ENCODE measurements at places on chromosomes 5 and 9.

GRCh38 chr5:135691044-135691443 is 112.3 kb upstream of the CXCL14 start:
- DNase-seq: no peak

DNA sequence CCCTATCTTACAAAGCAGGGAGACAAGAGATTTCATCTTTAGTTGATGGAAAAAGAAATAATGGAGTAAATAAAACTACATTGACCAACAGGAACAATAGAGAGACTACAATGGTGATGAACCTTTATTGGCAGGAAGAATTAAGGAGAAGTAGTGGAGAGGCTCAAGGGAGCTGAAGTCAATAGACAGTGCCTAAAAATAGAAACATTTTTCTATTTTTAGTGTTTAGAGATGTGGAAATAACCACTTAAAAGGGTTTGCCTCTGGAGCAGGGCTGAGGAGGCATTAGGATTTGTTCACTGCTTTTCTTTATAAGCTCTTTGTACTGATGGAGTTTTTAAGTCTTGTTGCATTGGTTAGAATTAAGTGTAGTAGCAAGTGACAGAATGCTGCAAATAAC is 98.4 kb upstream of the ERCC6L2 start:
- no peak for DNase-seq

- no peak for DNase-seq
Measured at GRCh38 chr9:129172816-129173215, 5.2 kb downstream of the IER5L start.

DNA sequence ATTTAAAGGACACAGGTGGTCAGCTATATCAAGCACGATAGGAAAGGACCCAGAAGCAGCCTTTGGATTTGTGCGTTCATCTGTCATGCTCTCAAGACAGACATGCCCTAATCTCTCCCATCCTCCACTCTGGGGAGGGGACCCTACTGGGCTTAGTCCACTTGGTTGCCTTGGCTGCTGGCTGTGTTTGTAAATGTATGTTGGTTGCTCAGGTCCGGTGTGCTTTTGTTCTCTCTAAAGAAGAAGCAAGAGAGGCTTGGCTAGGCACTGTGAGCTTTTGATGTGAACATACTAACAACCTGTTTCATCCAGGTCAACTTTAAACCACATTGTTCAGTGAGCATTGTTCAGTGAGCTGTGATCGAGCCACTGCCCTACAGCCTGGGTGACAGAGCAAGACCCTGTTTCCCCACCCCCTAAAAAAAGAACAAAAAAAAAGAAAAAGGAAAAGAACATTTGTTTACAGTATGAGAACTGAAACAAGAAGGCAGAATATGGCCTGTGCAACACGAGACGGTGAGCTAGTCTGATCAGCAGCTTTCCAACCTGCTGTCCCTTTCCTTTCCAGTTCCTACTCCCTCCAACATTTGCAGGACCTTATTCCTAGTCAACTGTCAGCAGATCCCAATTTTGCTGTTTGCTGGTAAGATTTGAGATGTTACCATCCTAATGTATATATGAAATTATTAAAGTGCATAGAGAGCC is 228.3 kb downstream of the ARHGAP26 start:
- no peak for DNase-seq

DNA sequence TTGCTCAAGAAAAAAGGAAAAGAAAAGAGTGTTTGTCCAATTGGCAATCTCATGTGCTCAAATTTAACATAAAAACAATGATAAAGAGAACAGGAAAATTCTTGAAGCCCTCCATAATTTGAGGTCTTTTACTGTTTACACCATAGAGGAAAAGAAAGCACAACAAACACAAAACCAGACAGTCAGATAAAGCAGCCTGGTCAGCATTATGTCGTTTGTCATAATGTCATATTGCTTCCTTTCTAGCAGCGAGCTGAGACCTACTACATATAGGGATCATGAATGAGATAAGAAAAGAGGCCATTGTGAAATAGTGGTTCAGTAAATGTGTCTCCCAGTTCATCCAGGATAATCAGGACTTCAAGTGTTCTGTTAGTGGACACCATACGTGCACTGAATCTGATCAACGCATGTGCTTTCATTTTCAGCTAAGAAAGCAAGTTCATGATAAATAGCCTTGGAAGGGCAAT is 64.7 kb upstream of the SELENOP start:
- no peak for DNase-seq

DNA sequence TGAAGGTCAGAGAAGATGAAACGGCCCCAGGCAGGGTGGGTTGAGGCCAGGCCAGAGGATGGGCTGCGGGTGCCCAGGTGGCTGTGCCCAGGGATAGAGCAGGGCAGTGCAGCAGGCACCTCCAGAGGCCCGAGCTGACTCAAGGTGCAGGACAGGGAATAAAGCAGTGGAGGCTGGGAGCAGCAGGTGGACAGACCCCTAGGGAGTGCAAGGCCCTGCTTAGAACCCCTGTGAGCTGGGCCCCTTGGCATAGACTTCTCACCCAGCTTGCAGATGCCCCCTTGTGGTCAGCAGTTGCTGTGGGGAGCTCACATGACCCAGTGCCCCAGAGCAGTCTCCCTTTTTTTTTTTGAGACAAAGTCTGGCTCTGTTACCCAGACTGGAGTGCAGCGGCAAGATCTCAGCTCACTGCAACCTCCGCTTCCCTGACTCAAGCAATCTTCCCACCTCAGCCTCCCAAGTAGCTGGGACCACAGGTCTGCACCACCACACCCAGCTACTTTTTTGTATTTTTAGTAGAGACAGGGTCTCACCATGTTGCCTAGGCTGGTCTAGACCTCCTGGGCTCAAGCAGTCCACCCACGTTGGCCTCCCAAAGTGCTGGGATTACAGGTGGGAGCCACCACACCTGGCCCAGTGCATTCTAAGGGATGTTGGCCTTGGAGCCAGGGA is 118.8 kb downstream of the WNK2 start:
- no peak for DNase-seq

DNA sequence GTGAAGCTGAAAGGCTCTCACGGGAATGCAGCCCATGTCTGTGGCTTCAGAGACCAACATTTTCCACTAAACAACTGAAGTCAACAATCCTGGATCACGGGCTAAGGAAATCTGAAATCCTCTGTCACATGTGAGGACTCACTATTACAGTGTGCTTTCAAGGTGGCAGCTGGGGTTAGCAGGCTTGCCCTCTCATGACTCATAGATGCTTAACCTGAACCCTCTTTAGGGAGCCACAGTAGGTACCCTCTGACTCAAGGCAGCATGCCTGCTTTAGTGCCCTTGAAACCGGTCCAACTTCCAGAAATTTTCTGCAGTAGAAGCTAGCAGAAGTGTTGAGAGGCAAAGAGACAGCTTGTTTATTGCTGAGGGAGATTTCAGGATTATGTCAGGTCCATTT is 232.5 kb downstream of the GABRB2 start:
- no peak for DNase-seq
